ENCODE measurements at places on chromosomes 16 and 17. TPM values are rescaled to one million over a fixed set of nuclear protein-coding genes. Genes with fewer than 3 reads are reported as not detected.

The KRTAP2-2 gene
- total RNA-seq: not detected

The ARHGAP44 gene
- total RNA-seq: 22.0 TPM

The MT1A gene
- total RNA-seq: 7.1 TPM

The BMERB1 gene
- total RNA-seq: 13.7 TPM

The PRSS53 gene
- 1.2 TPM for total RNA-seq

The KRT28 gene
- total RNA-seq: not detected

The TAC4 gene
- total RNA-seq: not detected

The PLCG2 gene
- total RNA-seq: 12.1 TPM

The ATP1B2 gene
- total RNA-seq: 0.40 TPM

All from thyroid gland (tissue), 4 donors.